NCI-H2107 (cell line): ENCODE measurements at places on chromosomes 11 and 22.

GRCh38 chr11:1064167-1064566 is 10.5 kb upstream of the MUC2 start:
- no peak for DNase-seq

DNA sequence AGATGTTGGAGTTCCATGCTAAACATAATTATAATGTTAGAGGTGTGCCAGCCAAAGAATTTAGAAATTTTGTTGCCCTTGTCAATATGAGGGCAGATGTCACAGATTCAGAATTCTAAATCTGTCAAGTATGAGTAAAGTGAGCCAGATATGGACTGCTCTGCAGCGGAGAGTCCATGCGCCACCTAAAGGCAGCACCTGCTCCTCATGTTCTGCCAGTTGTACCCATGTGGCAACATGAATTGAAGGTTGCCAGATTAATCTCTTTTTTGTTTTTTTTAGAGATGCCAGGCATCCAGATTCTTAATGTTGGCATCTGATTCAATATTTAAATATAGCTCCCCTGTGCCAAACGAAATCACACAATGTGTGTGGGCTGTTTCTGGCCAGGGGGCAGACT is 678.6 kb upstream of the ANO5 start:
- no peak for DNase-seq

DNA sequence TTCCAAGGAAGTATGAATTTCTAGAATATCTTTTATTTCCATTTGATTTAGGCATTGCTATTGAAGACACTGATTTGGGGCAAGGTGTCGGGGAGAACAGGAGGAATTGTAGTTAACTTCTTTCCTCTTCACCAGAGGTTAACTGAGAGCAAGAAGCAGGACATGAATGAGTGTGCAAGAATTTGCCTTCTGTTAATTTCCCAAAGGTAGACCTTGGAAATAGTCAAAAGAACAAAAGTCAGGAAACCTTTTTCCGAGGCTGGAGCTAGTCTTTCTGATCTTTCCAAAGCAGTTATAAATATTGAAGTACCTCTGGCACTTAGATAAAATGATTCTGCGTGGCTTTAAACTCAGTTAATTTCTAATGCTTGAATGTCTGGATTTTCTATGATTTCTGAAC is 66.9 kb downstream of the MTMR3 start:
- no peak for DNase-seq

DNA sequence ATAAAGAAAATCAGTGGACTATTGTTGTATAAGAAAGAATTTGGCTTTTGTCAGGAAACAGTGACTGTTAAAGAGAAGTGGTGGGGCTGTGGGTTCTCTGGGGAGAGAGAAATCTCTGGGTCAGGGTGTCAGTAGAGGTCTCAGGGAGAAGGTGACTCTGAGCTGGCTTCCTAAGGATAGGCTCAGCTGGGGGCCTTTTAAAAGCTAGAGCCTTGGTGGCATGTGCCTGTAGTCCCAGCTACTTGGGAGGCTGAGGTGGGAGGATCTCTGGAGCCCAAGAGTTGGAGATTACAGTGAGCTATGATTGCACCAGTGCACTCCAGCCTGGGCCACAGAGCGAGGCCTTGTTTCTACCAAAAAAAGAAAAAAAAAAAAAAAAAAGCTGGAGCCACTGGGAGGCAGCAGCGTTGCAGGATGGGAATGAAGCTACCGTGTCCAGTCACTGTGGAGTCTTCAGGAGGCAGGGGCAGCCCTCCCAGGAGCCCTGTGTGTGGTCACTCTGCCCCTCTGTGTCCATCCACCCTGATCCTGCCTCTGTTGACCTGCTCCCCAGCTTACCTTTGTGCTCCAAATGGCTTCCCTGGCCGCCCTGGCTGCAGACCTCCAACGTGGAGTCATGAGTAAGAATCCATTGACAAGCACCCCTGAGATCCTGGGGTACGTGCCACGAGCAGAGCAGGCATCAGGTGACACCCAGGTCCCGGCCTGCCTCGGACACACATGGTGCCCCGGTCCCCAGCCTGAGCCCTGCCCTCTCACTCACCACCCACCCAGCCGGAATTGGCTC is 5.4 kb upstream of the MIF start:
- DNase-seq: no peak

- DNase-seq: no peak
These were observed 62.1 kb downstream of the SLC25A17 start for GRCh38 chr22:40757071-40757470.

GRCh38 chr11:125886997-125887372 is 483 bp upstream of the HYLS1 start:
- no peak for DNase-seq

GRCh38 chr11:35566181-35566580 is 40.8 kb upstream of the PAMR1 start:
- DNase-seq: no peak

- DNase-seq: no peak
These were observed 600.4 kb upstream of the CADM1 start for GRCh38 chr11:116104498-116105174.
